Activated CD4-positive, alpha-beta memory T cell treated with anti-CD3 and anti-CD28 coated beads, Interleukin-2, amount 10 ng/mL, durations not matched to agents 7 days and 5 days (primary cell): ENCODE measurements at places on chromosomes 7 and 10. TPM values are rescaled to one million over a fixed set of nuclear protein-coding genes. Genes with fewer than 3 reads are reported as not detected.
A peak's percentile ranks its signal among the peaks of the same experiment; 100 is the strongest.

Gene ATRNL1
- total RNA-seq, result 0.55 TPM

Gene LMTK2
- 11.6 TPM for total RNA-seq

Gene PCLO
- total RNA-seq, result not detected

Gene HGF
- not detected for total RNA-seq

Gene SORCS3
- not detected for total RNA-seq

Gene CNPY1
- not detected for total RNA-seq

Gene ACHE
- 0.13 TPM for total RNA-seq

- H3K4me3 ChIP-seq, result no peak overlapping the region
- H3K4me1 ChIP-seq, result peaks cover 8% of the 10 kb centered on the region
- H3K36me3 ChIP-seq, result no peaks in the 10 kb centered on the region
- H3K27me3 ChIP-seq, result peaks cover 19% of the 10 kb centered on the region
- no peak for DNase-seq
- no peak overlapping the region for H3K27ac ChIP-seq
These were observed 29.0 kb downstream of the ATOH7 start for GRCh38 chr10:68202960-68203353.

- no peaks in the 10 kb centered on the region for H3K27me3 ChIP-seq
- H3K36me3 ChIP-seq, result no peaks in the 10 kb centered on the region
- H3K4me3 ChIP-seq, result no peak overlapping the region
- DNase-seq, result no peak
- no peaks in the 10 kb centered on the region for H3K4me1 ChIP-seq
- H3K27ac ChIP-seq, result no peak overlapping the region
These were observed 687.8 kb downstream of the IPMK start for GRCh38 chr10:57579926-57580325.

DNA sequence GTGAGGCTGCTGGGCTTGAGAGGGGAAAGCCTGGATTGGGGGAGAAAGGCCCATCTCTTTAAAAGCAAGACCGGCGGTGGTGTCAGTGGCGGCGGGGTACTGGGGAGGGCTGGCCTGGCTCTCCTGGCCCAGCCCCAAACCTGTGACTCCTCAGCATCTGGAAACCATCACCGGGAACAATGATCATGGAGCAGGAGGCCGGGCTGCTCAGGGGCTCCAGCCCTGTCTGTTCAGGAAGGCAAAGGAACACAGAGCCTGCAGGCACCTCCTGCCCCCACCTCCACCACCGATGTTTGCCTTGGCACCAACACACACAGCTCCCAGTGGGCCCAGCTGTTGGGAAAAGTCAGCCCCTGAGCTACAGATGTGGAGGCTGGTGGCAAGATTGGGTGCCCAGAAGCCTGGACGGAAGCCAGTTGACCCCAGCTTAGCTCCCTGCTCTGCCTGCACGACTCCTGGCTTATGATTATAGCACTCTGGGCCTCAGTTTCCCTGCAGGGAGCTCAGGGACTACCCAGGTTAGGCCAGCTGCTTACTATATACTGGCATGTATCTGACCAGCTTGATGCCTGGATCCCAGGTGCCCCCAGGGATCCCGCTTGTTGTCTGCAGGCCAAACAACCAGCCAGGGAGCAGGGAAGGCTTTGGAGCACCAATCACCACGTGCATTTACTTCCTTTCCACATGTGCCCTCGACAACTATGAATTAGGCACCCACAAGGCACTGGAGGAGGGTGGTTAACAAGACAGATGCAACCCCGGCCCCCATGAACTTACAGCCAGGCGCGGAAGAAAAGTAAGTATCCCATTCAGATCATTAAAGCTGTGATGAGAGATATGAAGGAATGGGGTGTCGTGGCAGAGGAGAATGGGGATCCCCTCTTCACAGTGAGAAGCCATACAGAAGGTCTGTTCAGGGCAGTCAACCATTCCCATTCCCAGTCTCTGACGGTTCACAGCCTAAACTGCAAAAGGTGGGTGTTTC is 37.3 kb downstream of the ZCCHC24 start:
- no peak overlapping the region for H3K27ac ChIP-seq
- H3K4me1 ChIP-seq, result peaks cover 4% of the 10 kb centered on the region
- H3K36me3 ChIP-seq, result no peaks in the 10 kb centered on the region
- no peaks in the 10 kb centered on the region for H3K27me3 ChIP-seq
- no peak for DNase-seq

DNA sequence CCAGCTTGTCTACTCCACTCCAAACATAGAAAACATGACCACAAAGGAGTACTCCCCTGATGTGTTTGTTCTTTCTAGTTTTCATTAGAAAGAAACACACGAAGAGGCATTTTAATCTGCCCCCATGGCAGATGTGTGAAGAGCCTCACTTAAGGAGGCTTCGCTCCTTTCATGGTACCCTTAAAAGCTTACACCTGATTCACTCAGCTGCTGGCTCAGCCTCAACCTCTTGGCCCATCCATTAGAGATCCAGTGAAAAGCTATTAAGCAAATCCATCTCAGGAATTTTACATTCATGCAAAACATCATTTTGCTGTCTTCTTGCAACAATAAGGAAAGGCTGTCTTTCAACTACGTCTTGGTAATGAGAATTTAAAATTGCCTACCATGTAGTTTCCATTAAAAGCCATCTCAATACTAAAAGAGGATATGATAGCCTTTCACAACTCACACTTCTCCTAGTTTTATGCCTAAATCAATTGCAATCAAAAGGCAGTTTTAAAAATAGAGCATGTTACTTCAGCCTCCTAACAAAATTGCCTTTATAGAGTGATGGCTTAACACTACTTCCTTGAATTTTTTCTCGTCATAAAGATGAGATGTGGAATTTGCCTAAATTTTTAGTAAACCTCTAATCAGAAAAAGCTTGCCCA is 22.7 kb downstream of the MACC1 start:
- DNase-seq, result no peak
- no peaks in the 10 kb centered on the region for H3K36me3 ChIP-seq
- H3K4me3 ChIP-seq, result no peak overlapping the region

DNA sequence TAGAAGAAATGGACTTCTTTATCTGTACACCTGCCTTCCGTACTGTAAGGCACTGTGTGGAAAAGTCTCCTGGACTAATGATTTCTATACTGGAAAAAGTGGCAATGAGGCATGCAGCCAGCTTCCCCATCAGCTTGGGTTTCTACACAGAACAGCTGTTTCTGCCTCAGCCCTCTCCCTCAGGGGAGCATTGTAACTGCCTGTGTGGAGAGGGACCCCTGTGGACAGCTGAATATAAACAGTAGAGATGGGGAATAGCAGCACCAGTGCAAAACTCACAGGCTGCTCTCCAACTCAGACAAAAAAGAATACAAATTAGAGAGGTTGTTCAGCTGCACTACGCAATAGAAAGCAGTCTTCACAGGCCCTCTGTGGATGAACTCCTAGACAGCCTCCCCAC is 451.3 kb upstream of the MBL2 start:
- DNase-seq, result no peak
- H3K36me3 ChIP-seq, result no peaks in the 10 kb centered on the region

DNA sequence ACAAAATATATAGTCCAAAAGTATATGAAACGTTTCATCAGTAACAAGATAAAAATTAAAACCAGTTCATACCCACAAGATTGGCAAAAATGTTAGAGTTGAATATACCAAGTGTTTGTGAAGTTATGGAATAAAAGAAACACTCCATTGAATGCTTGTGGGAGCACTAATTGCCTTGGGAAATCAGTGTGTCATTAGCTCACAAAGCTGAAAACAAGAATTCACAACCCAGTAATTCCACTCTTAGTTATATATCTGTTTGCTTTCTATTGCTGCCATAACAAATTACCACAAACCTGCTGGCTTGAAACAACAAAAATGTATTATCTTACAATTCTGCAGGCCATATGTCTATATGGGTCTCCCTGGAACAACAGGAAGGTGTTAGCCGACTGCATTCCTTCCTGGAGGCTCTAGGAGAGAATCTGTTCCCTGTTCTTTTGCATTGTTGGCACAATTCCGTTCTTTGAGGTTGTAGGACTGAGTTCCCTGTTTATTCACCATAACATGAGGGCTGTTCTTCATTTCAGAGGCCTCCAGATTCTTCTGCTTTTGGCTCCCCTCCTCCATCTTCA is 45.7 kb downstream of the SEM1 start:
- no peak overlapping the region for H3K4me3 ChIP-seq
- no peak overlapping the region for H3K27ac ChIP-seq
- no peaks in the 10 kb centered on the region for H3K27me3 ChIP-seq
- H3K36me3 ChIP-seq, result no peaks in the 10 kb centered on the region
- DNase-seq, result no peak
- peaks cover 9% of the 10 kb centered on the region for H3K4me1 ChIP-seq

GRCh38 chr10:114548662-114549061 is 109.4 kb downstream of the ABLIM1 start:
- peaks cover 44% of the 10 kb centered on the region for H3K4me1 ChIP-seq
- H3K27me3 ChIP-seq, result no peaks in the 10 kb centered on the region
- no peak overlapping the region for H3K27ac ChIP-seq
- no peak overlapping the region for H3K4me3 ChIP-seq

DNA sequence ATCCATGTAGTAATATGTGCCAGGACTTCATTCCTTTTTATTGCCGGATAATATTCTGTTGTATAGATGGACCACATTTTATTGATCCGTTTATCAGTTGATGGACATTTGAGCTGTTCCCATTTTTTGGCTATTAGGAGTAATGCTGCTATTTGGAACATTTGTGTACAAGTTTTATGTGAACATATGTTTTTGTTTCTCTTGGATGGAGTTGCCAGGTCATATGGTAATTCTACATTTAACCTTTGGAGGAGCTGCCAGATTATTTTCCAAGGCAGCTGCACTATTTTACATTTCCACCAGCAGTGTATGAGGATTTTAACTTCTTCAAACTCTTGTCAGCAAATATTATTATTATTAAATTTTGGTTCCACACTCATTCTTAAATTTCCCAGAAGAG is 59.2 kb downstream of the C10orf90 start:
- H3K4me1 ChIP-seq, result no peaks in the 10 kb centered on the region
- H3K27ac ChIP-seq, result no peak overlapping the region
- no peak for DNase-seq

- H3K27me3 ChIP-seq, result no peaks in the 10 kb centered on the region
- no peak for DNase-seq
- H3K27ac ChIP-seq, result peak overlapping the region; percentile 69
- no peaks in the 10 kb centered on the region for H3K36me3 ChIP-seq
- H3K4me3 ChIP-seq, result peak overlapping the region; percentile 44
- peaks cover 35% of the 10 kb centered on the region for H3K4me1 ChIP-seq
These were observed 27.1 kb downstream of the LRRC20 start for GRCh38 chr10:70355051-70356021.

- H3K4me3 ChIP-seq, result no peak overlapping the region
- H3K36me3 ChIP-seq, result no peaks in the 10 kb centered on the region
- no peak for DNase-seq
- H3K27me3 ChIP-seq, result peaks cover 1% of the 10 kb centered on the region
These were observed 57.8 kb downstream of the GAD2 start for GRCh38 chr10:26274391-26274790.

DNA sequence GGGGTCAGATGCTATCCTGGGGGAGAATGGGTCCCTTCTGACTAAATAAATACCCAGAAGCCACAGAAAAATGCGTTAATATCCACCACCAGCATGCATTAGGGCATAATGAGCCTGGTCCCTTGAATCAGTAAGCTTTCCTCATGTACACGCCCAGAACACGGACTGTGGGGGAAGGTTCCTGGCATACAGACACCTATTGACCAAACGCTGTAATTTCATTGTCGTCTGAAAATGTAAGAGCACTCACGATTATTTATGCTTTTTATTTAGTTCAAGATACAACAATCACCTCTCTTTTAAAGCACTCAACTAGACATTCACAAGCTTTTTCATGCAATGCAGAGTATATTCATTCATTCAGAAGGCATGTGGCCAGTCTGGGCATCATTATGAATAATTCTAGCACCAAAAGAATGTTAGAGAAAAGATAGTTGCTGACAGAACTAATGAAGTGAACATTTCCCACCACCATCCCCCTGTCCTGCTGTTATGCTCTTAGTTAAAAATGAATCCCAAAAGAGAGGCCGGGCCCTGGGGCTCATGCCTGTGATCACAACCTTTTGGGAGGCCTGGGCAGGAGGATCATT is 101.0 kb downstream of the SVIL start:
- no peaks in the 10 kb centered on the region for H3K27me3 ChIP-seq
- no peak overlapping the region for H3K27ac ChIP-seq

- H3K4me3 ChIP-seq, result no peak overlapping the region
- H3K27ac ChIP-seq, result no peak overlapping the region
These were observed 100.8 kb downstream of the C10orf90 start for GRCh38 chr10:126569513-126570244.

DNA sequence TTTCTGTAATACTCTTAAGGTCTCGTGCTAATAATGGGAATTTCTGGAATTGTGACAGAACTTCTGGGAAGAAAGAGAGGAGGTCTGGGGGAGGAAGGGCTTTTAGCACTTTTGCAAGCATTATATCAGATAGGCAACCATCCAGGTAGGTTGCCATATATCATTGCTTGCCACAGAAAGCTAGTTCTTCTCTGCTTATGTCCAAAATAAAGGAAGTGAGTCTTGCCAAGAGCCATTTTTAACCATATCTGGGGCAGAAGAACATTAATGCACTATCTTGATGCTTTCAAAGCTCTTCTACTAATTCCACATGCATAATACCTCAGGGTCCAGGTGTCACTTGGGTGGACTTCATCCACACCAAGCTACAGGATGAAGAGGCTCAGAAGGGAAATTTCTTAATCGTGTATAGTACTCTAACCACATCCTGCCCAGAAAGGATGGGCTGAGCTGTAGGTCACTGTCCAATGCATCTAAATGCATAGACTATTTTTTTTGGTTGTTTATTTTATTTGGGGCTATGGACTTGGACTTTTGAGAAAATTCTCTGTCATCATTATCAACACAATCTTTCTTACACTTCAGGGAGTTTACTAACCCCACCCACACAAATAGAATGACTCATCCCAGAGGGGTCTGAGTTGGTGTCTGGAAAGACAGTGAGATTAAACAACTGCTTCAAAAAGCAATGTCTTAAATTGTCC is 68.9 kb upstream of the ADO start:
- H3K27me3 ChIP-seq, result peaks cover 24% of the 10 kb centered on the region
- no peaks in the 10 kb centered on the region for H3K36me3 ChIP-seq
- no peak overlapping the region for H3K27ac ChIP-seq
- peaks cover 3% of the 10 kb centered on the region for H3K4me1 ChIP-seq

- no peaks in the 10 kb centered on the region for H3K4me1 ChIP-seq
- DNase-seq, result no peak
- no peak overlapping the region for H3K27ac ChIP-seq
- H3K4me3 ChIP-seq, result no peak overlapping the region
- H3K36me3 ChIP-seq, result no peaks in the 10 kb centered on the region
These were observed 66.3 kb downstream of the WDFY4 start for GRCh38 chr10:48750991-48751390.
